ENCODE measurements at places on chromosomes 12 and 14.
A peak's percentile ranks its signal among the peaks of the same experiment; 100 is the strongest.

DNA sequence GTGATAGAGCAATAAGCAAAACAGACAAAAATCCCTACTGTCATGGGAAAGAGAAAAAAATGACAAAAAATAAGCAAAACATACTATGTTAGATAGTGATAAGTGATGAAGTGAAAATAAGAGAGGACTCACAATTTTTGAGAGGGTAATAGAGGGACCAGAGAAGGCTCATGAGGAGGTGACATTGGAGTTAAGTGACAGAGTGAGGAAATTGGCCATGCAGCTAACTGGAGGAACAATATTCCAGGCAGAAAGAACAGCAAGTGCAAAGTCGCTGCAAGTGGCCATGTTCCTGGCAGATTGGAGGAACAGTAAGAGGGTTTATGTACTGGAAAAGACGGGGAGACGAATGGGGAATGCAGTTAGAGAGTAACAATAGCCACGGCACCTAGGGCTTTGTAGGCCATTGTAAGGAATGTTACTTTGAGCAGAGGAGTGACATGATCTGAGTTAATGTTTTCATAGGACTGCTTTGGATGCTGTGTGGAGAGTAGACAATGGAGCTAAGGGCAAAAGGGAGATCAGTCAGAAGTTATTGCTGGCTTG lies 1.4 kb upstream of the SAV1 start:
- DNase-seq = no peak

- DNase-seq = no peak
These were observed 11.6 kb upstream of the JPH4 start for GRCh38 chr14:23590198-23590597.

- DNase-seq = no peak
These were observed 53.5 kb upstream of the RAP1B start for GRCh38 chr12:68557011-68557730.

DNA sequence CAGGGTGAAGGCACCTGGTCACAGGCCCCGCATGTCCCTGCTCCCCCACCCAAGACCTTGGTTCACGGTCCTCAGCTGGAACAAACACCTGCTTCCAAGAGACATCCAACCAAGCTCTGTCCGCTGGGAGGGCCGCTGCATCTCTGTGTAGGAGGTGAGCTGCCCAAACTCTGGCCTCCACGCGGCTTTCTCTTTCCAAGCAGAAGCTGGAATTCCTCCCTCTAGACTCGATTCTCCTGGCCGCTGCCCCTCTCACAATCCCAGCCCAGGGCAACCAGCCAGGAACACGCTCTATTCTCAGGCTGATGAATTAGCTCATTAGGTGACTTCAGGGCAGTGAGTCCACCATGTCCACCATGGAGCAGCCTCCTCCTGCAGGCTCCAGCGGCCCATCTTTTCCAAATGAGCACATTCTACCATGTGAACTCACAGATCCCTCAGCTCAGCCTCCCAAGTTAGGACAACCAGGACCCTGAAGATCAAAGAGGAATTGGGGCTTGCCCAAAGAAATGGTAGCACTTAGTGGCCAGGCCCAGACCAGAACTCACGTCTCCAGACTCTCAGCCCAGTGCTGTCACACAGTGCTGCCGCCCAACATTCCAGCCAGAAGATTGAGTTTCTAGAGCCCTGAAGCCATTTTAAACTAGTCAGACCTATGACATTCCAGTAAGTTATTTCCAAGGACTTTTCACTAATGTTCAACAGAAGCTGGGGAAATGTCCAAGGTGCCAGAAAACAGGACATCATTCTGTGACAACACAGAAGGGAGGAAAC lies 146.6 kb downstream of the ANO2 start:
- DNase-seq = no peak

DNA sequence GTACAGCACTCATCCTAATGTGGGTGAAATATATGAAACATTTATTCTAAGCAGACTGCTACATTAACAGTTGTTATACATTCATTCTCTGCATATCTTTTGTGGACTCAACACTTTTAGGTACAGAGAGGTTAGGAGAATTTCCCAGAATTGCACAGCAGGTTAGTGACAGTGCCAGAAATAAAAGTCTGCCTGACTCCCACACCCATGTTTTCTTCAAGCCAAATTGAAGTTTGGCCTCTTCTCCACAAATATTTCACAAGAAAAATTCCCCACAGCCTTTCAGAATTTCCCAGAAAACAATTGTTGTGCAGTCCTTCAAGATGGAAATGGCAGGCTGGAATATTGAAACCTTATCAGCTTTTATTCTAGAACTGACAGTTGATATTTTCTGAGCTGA lies 464.8 kb downstream of the RAD51B start:
- DNase-seq = no peak

- DNase-seq = peak; percentile 31
These were observed 79.6 kb upstream of the SLC38A2 start for GRCh38 chr12:46452061-46452615.

- DNase-seq = no peak
These were observed 283.4 kb upstream of the TMTC1 start for GRCh38 chr12:30067146-30067545.

- DNase-seq = no peak
These were observed 207.9 kb downstream of the BTG1 start for GRCh38 chr12:91937706-91938105.

GRCh38 chr12:103696101-103696500 lies 109.0 kb downstream of the STAB2 start:
- no peak for DNase-seq

DNA sequence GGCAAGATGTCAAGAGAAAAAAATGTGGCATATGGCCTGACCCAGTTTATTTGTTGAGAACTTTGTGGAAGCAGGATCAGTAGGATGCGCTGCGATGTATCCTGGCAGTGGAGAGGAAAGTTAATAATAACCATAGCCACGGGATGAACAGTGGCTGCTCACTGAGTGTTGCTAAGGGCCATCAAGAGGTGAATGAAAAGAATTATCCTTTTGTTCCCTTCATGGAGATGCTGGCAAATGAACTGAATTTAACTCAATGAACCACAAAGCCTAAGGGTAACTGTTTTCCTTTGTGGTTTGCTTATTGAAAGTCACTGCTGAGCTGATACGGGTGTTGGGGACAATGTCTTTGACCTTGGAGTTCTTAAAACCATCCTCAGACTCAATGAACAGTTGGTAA lies 476.5 kb downstream of the APAF1 start:
- DNase-seq = no peak

GRCh38 chr12:3821441-3821840 lies 51.8 kb downstream of the PARP11 start:
- DNase-seq = no peak

GRCh38 chr14:93132472-93133065 lies 16.8 kb upstream of the ITPK1 start:
- DNase-seq = peak; percentile 35

DNA sequence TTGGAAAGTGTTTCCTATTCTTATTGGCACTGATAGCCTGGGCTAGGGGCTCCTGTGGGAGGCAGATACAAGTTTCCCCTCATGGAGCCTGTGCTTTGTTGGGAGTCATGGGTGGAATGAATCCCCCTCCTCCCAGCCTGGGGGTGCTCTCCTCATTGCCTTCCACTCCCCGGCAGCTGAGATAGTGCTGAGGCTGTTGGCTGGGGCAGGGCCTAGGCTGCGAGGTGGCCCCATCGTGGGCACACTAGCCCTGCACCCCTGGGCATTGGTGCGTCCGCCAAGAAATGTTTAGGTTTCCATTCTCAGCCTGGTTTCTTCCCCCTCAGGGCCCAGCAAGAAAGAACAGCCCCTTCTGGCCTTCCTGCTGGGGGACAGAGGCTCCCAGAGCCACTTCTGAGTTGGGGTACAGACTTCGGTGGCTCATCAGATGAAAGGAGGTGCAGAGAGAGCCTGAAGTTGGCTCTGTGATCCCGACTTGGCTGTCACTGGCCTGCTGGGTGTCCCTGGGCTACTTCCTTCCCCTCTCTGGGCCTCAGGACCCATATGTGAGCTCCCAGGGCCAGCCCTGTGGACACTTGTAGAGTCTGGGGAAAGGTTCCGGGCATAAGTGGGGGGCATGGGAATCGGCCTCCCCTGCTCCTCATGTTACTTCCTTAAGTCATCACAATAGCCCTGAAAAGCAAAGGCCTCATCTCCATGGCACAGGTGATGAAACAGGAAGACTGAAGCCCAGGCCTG lies 2.7 kb upstream of the ARL6IP4 start:
- DNase-seq = no peak

DNA sequence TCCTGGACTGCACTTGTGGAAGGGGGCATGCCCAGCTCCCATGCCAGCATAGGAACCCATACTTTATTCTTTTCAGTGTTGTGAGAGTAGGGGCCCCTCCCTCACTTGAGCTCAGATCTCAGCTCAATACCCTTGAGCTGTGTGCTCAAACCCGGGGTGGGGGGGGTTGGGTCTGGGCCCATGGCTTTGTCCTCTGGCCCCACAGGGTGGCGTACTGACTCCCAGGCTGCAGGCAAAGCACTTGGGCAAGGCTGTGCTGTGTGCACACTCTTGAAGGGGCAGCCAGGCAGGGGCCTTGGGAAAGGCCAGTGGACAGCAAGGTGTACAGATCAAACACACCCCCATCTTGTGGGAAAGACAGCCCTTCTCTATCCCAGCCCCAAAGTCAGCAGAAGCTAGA lies 81.8 kb downstream of the WIF1 start:
- DNase-seq = no peak

GRCh38 chr14:52328276-52328675 lies 14.2 kb downstream of the PTGER2 start:
- no peak for DNase-seq

GRCh38 chr12:29574500-29574899 lies 77.0 kb upstream of the OVCH1 start:
- no peak for DNase-seq

- no peak for DNase-seq
These were observed 980.5 kb downstream of the TMEM121 start for GRCh38 chr14:106506881-106507305.

GRCh38 chr14:89730687-89731086 lies 223.8 kb downstream of the EFCAB11 start:
- no peak for DNase-seq

DNA sequence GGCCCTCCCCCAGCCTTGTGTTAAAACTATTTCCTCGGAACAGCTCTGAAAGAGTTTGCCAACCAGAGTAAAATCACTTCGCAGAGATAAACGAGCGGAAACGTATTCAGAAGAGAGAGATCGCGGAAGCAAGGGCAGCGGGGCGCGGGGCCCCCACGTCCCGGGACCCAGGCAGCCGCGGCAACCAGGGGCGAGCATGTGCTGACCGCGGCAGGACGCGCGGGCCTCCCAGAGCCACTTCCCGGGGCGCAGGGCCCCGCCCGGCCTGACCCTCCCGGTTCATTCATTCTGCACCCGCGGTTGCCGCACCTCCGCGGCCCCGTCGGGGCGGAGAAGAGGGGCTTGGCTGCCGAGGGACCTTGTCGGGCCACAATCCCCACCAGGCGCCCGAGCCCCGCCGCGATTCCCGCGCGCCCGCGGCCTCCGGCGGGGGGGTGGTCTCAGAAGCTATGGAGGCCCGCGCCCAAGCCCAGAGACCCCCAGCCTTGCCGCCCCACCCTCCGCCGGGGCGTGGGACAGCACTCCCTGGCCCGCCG lies 598 bp downstream of the UBE2N start:
- peak; percentile 39 for DNase-seq

- DNase-seq = no peak
These were observed 7.6 kb downstream of the KCTD10 start for GRCh38 chr12:109469517-109469916.

DNA sequence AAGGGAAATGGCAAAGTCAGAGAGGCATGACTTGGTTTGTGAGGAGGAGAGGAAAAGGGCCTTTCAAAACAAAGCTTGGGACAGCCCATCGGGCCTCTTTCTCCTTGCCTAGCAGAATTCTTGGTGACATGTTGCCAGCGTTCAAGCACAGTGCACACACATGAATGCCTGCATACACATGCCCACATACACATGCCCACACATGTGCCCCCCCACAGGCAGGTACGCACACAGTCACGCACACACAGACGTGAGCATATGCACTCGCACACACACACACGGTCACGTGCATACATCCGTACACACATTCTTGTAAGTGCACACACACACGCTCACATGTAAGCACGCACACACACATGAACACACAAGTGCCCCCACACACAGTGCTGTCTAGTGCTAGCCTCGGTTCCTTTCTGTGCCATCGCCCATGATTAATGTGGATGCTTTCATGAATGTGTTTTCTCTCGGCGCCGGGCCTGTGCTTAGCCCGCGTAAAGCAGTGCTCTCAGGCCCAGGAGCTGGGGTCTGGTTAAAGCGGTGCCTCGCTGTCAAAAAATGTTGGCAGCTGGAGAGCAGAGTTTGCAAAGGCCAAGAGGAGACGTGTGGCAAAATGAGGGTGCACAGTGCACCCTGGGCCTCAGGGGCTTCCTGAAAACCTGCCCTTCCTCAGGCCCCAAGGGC lies 328.8 kb upstream of the DIO3 start:
- no peak for DNase-seq

DNA sequence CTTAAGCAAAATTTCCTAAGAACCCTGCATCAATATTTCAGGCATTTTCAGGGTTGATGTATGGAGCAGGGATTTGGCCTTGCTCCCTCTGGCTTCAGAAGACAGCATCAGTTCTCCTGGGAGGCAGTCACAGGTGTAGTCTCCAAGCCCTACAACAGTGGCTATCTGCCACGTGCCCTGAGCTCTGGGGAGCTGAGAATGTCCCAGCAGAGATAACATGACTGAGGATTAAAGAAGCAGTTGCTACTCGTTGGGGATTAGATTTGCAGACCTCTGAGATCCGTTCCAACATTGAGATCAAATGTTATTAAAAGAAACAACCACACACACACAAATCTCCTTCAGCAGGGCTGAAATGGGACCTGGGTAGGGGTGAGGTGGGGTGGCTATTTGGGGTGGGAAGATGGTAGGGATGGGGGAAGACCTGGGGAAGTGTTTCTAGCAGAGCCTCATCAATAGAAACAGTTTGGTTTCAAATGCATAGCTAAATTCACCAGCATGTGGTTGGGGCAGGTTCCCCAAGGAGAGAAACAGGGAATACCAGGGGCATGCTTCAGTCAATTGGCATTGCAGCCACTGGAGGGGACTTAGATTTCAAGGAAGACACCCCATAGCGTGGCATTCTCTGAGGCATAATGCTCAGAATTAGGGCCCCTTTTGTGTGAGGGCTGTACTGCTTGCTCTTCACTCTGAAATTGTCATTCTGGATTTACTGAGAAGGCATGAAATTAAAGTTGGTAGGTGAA lies 15.2 kb upstream of the FAM234B start:
- DNase-seq = no peak

- no peak for DNase-seq
These were observed 156.3 kb downstream of the TMX1 start for GRCh38 chr14:51396222-51396815.

- DNase-seq = no peak
These were observed 10.4 kb upstream of the HOXC13 start for GRCh38 chr12:53928054-53928835.

GRCh38 chr12:54549774-54550451 lies 512 bp downstream of the PDE1B start:
- DNase-seq = no peak

DNA sequence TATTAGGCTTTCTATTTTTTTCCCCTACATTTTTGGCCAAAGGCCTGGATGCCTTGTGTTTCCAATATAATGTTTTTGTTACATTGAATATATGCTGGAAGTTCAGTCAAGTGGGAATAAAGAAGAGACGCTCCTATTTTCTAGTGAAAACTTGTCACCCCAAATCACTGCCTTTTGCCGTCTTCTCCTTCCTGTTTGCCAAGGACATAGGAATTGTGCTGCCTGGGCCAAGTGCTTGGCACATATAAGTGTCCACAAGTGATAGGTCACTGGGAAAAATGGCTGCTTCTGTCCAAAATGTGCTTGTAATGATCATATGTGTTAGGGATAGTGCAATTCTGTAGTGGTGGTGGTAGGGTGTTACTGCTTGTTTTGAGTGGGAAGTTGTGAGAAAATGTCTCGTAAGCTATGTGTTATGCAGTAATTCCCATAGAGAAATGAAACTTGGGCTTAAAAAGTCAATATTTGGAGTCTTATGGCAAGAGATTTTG lies 11.6 kb upstream of the KCNJ8 start:
- no peak for DNase-seq

GRCh38 chr12:108822497-108823205 lies 34.7 kb downstream of the SSH1 start:
- no peak for DNase-seq
